Gastroesophageal sphincter (tissue), 4 donors: ENCODE measurements at places on chromosomes 1 and 21.

DNA sequence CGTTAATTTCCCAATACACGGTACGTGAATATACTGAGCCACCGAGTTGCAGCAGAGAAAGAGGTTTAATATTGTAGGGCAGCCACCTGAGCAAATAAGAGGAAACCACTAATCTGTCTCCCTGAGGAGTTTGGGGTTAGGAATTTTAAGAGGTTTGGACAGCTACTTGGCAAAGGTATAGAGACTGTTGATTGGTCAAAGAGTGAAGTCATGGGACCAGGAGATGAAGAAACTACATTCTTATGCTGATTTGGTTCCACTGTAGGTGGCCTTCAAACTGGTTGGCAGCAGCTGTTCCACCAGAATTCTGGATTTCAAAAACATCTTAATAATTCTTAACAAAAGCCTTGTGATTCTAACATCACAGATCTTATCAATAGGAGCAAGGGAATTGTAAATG is 485.4 kb upstream of the PRMT6 start:
- ATAC-seq, result no peak

- no peak for ATAC-seq
These were observed 23.3 kb downstream of the IGFN1 start for GRCh38 chr1:201213926-201214325.

DNA sequence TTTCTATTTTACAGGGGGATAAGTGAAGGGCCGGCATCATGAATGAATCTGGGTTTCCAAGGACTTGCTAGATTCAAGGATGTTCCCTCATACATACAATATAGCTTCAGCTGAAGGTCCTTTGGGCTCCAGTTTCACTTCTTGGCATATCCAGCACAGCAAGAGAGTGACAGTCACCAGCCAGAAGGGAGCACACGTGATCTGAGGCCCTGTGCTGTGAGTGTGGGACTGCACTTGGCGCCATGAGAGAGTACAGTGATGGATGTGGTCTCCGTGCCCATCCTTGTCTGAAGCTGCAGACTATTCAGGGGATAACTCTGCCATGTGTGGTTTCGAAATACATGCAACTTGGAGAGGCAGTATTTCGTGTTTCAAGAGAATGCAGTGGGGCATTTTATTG is 159.7 kb upstream of the DSCAM start:
- ATAC-seq, result no peak

DNA sequence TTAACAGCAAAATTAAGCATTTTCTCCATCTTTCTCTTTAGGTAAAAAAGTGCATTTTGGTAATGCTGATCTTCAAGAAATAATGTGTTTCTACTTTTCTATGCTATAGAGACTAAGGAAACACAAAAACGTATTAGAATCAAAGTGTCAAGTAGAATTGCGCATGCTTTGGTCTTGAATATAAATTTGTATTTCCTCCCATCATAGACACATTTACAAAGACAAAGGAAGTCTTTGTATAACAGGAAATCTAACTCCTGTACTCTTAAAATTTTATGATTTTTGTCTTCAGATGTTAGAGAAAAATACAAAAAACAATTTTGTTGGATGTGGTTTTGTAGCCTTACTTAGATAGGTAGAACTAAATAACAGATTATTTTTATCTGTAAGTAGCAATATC is 1299.4 kb downstream of the NCAM2 start:
- ATAC-seq, result no peak

DNA sequence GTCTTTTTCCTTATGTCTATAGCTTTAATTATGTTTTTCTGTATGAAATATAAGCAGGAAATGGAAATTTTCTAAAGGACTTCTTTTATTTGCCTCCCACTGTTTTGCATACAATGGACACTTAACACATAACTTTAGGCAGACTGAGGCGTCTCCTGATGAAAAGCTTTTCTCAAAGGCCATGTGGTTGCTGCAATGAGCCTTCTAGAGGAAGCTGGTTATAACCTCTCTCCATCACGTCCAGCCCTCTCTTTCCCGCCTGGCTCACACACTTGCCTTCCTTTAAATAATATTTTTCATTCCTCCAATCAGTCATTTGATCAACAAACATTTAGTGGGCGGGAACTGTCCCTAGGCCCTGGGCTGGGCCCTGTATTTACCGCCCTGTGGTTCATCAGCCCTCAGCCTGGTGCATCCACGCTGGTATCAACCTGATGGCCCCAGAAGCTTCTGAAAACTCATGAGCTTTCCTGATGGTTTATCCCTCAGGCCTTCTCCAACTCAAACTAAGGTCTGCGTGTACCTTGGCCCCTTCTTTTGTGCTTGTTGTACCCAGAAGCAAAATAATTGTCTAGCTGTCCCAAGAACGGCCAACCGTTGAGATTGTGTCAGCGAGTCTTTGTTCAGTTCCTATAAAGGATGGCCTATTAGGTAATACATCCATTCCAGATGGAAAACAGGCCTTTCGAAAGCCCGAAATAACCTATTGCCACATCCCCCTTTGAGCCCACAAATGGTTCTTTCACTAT is 75.3 kb upstream of the LYST start:
- ATAC-seq, result peak; percentile 15

DNA sequence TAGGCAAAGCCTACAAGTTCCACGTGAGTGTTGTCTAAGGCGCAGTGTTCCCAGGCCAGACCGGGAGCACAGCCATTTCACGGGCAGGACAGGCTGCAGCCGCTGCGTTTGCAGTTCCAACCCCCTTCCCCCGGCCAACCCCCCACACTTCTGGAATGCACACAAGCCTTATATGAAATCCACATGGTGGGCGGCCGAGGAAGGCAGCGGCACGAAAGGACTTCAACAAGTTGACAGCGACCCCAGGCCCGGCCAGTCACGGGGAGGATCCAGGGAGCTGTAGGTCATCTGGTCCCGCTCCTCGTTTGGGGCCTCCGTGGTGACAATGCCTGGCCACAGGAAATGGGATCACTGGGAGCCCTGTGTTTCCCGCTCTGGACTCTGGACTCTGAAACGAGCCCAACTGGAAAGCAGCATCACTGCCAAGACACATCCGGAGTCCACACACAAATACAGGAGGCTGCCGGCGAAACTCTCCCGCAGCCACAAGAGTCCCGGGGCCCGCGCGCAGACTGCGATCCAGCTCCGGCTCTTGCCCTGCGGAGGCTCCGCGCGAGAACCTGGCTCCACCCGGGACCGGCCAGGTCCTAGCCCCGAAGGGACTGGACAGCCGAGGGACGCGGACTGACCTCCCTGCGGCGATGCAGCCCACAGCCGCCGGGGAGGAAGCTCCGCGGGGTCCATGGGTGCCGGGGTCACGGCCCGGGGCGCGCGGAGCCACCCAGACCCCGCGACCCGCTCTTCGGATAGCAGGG is 794 bp downstream of the NID1 start:
- peak; percentile 44 for ATAC-seq

GRCh38 chr1:204089044-204089751 is 16.3 kb downstream of the SOX13 start:
- peak; percentile 82 for ATAC-seq

- peak; percentile 72 for ATAC-seq
These were observed 64.2 kb downstream of the TCP10L start for GRCh38 chr21:32520875-32521735.

- ATAC-seq, result no peak
These were observed 27.7 kb downstream of the DESI2 start for GRCh38 chr1:244680667-244681066.

GRCh38 chr1:9787702-9788101 is 36.1 kb downstream of the CLSTN1 start:
- ATAC-seq, result no peak

DNA sequence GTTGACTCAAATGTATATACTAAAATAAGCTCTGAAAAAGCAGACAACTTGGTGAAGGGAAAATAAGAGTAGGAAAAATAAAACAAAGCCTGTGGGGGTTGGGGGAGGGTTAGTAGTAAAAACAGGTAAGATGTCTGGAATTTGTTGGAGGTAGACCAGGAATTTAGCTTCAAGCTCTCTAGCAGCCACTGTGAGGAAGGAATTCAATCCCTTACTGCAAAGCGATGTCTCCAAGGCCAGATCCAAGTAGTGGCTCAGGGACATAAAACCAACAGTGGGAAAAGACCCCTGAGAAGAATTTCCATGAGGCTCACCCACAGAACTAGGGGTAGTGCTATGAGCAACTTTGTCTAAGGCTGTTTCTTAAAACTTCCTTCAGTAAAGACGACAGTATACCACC is 7.8 kb downstream of the ANGPTL7 start:
- ATAC-seq, result no peak

DNA sequence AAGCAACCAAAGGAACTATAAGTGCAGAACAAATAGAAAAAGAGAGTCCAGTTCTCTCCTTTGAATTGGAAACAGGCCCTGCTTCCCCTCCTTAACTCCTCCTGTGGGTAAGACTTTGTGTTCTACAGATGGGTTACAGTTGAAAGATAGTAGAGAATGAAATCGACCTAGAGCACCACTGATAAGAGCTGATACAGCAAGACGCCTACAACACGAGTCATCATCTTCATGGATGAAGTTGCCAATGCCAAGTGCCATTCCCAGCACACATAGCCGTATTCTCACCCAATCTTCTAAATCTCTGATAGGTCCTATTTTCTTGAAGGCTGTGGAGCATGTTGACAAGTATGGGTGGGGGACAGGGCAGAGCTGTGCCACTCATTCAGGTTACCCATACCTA is 99.8 kb upstream of the CAMK1G start:
- ATAC-seq, result no peak

DNA sequence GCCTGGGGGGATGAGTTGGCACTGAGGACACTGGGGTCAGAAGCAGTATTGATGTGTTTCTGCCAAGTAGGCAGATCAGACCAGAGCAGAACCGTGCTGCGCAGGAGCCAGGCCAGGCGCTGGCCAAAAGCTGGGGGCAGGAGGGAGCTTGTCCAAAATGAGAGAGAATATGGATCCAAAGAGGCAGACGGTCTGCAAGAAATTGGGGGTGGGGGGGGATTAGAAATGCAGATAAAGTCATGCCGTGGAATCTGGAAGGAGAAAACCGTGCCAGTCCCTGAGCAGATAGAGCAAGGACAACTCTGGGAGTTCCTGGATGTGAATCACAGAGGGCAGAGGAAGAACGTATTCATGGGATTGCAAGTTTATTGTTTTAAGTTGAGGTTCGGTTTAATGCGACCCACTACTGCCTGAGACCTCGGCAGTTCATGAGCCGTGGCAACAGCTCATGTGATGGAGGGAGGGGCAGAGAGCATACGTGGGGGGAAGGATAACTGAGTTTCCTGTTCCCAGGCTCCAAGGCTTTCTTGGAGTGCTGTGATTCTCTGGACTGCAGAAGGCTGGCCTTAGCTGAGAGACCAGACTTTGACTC is 224.0 kb downstream of the FGGY start:
- peak; percentile 17 for ATAC-seq

GRCh38 chr1:166057650-166058049 is 109.2 kb downstream of the FAM78B start:
- ATAC-seq, result no peak

DNA sequence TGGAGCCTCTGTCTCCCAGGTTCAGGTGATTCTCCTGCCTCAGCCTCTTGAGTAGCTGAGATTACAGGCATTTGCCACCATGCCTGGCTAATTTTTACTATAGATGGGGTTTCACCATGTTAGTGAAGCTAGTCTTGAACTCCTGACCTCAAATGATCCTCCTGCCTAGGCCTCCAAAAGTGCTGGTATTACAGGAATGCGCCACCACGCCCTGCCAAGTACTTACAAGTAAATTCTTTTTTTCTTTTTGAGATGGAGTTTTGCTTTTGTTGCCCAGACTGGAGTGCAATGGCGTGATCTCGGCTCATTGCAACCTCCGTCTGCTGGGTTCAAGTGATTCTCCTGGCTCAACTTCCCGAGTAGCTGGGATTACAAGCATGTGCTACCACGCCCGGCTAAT is 42.5 kb downstream of the RPRD2 start:
- no peak for ATAC-seq

GRCh38 chr1:97870589-97870988 is 50.2 kb downstream of the DPYD start:
- no peak for ATAC-seq

GRCh38 chr1:88998716-88999115 is 6.3 kb upstream of the KYAT3 start:
- peak; percentile 79 for ATAC-seq

GRCh38 chr1:184283999-184284398 is 102.8 kb upstream of the C1orf21 start:
- ATAC-seq, result peak; percentile 80

DNA sequence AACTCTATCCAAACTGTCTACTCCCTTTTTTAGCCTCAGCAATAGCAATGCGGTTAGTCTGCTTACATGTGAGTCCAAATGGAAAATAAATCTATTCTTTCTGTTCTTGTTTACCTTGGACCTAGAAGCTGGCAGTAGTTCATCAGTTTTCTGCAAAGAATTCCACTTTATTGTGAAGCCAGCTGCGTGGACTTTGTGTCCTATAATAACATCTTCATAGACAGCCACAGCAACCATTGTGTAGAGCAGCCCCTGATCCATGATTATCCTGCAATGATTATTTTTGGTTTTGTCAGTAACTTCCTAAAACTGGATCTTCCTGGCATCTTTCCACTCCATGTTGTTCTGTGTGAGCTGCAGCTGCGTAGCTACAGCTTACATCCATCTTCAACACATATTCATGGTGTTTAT is 408.7 kb downstream of the NUF2 start:
- ATAC-seq, result no peak

DNA sequence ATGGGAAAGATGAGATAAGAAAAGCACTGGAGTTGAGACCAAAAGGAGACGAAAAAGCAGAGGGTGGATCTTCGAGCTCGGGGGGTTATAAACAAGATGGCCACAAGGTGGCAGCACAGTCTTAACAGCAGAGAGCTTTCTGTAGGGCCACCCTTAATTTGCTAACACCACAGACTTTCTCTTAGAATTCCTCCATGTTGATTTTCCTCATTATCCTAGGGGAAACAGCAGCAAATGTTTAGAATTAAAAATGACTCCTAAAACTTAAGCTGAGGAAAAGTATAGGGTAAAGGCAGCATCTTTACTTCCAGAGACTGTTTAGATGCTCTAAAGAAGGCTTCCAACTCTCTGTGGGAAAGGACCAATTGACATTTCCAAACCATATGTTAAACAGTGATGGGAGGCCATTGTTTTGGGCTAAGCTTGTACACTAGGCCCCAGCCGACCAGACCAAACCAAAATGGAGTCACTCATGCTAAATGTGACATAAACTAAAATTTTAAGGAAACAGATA is 2.5 kb upstream of the APOBEC4 start:
- ATAC-seq, result peak; percentile 82

DNA sequence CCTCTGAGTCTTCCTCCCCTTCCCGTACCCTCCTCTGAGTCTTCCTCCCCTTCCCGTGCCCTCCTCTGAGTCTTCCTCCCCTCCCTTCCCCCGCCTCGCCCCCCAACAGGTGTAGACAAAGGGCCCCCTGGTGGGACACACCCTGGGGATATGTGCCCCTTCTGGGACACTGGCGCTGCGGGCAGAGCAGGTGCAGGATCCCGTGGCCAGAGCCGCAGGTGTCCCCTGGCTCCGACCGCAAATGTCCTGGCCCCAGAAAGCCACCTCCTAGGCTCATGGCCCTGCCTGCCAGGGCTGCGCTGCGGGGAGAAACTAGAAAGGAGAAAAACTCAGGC is 51.5 kb upstream of the ARHGEF16 start:
- ATAC-seq, result no peak

DNA sequence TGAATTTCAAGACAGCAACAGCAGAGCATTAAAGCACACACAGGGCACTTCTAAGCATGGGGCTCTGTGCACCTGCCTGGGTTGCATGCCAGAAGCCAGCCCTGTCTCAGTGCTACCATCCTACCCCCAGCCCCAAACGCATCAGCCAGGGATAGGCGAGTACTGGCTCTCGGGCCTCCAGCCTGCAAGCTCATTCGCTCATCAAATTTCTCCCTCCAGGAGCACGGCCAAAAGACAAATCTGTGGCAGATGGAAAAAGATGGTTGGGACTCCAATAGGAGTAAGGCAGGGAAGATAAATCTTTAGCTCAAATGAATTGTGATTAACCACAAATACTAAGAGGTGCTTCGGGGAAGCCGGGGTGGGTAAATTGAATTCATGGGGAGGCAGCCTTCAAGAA is 189.6 kb downstream of the KAZN start:
- ATAC-seq, result no peak
